NK-92 treated with Interleukin-12 subunit alpha and Interleukin-12 subunit beta, amount 100 ng/mL, for 24 hours (cell line): ENCODE measurements at places on chromosomes 12 and 14.

GRCh38 chr14:89243286-89243685 is 173.7 kb downstream of the FOXN3 start:
- no peak for DNase-seq

DNA sequence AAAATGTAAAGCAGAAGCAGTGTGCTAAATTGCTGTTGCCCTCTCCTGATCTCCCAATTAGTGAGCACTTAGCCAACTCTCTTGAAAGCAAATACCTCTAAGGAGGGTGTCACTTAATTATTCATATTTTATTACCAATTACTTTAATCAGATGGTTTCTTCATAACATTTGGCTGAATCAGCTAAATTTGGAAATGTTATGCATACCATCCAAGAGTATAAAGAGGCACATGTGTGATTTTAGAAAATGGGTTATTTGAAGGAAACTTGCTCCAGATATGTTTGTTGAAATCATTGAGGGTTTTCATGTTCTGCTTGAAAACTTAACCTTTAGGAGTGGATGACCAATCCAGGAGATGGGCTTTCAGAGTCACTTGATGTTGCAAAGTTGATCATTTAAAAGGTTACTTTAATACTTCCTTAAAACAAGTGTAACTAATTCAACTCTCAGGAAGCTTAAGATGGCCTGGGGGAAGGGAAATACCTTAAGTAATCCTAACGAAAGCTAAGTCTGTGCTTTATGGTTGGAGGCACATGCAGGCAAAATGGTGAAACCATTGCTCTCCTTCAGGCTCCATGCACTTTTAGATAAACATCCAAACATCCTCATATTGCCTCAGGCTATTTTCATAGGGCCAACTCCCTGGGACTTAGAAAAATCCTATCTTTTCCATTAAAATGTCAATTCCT is 434.5 kb downstream of the MDGA2 start:
- DNase-seq = no peak

- DNase-seq = peak; percentile 46
Measured at GRCh38 chr12:122499991-122500684, 594 bp downstream of the ZCCHC8 start.

DNA sequence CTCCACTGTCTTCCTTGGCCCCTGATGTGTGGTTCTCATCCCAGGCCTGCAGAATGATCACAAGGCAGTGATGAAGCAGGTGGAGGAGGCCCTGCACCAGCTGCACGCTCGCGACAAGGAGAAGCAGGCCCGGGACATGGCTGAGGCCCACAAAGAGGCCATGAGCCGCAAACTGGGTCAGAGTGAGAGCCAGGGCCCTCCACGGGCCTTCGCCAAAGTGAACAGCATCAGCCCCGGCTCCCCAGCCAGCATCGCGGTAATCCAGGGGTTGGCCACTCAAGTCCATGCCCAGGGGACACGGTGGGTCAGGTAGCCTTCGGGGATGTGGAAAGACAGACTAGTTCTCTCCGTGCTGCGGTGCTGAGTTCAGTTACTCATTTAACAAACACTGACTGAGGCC is 11.0 kb downstream of the PSMD9 start:
- no peak for DNase-seq

DNA sequence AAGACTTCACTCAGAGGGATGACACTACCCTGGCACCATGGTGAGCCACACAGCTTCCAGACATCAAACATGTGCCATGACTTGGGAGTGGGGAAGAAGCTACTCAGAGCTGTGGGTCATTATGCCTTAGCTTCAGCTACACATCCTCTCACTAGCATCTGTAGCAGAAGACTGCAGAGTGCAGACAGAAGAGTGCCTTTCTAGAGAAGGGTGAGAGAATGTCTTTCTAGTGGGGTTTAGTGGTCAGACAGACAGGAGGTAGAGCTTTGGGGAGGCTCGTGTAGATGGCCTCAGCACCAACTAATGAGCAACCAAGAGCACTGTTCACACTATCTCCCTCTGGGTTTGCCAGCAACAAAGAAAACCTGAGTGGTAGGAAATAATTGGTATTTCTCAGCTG is 4.9 kb upstream of the B4GALNT3 start:
- no peak for DNase-seq

DNA sequence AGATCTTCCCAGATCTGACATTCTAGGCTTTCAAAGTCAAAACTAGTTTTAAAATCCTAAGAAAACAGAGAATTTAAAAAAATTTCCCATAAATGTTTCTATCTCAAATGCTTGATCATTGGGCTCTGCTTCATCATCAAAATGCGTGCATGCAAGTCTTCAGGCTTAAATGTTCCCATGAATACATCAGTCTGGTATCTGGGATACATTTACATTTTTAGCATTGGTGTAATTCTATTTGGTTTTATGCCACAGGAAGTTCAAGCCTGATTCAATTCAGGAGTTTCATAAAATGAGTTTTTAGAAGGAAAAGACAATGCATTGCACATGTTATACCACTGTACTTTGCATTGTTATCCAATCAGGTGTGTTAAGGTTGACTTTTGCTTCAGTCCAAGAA is 336.4 kb downstream of the PCNX1 start:
- no peak for DNase-seq

DNA sequence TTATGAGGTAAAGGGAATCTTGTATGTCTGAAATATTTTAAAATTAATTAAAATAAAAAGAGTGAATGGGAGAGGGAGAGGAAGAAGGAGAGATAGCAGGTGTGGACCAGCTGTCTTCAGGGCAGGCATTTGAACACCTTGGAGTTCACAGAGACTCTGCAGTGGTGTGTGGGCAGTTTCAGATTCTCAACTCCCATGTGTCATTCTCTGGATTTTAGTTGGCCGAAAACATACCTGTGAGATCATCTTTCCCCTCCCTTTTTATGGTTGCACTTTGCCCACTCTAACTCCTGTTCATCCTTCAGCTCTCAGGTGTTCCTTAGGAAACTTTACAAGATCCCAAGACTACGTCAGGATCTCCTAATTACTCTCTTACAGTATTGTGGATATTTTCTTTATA is 108.1 kb downstream of the ERC1 start:
- DNase-seq = no peak

GRCh38 chr12:106498056-106498455 is 84.7 kb upstream of the RFX4 start:
- DNase-seq = no peak

DNA sequence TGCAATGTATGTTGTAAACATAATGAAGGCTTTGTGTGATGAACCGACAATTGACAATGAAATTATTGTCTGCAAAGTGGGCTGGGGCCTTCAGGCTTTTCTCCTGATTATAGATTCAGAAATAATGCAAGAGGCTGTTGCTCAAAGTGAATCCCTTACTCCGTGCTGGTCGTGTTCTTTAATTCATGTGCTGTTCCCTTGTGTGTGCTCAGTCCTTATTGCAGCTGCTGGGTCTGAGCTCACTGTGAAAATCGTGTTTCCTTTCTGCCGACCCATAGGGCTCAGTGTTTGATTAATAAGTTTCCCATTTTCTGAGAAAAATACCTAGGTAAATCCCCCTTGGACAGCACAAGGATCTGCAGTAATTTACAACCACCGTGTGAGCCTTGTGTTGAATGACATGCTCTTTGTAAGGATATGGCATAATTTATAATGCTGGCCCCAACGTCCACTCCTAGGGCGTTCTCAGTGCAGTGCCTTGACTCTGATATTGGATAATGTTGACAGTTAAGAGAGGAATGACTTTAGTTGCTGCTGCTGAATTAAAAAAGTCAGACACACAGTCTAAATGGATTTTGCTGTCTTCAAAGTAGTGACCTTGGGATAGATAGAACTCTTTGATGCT is 81.6 kb downstream of the RGS6 start:
- no peak for DNase-seq

GRCh38 chr14:24141097-24141880 is at the start of gene EMC9:
Gene EMC9 (minus strand): TSS chr14:24141591. CDS start chr14:24141304, 287 bp downstream.
- peak; percentile 99 for DNase-seq

- DNase-seq = no peak
Measured at GRCh38 chr14:67940486-67941455, 121.2 kb downstream of the RAD51B start.
